Activated naive CD8-positive, alpha-beta T cell treated with anti-CD3 and anti-CD28 coated beads, Interleukin-2, amount 10 ng/mL, durations not matched to agents 7 days and 5 days (primary cell): ENCODE measurements at places on chromosomes 12 and 14. TPM values are rescaled to one million over a fixed set of nuclear protein-coding genes. Genes with fewer than 3 reads are reported as not detected.

Gene TAS2R8
- not detected for total RNA-seq

Gene C12orf54
- not detected for total RNA-seq

Gene KCNC2
- not detected for total RNA-seq

Gene SLC39A5
- not detected for total RNA-seq

Gene PROX2
- total RNA-seq, result 0.69 TPM

Gene KRT75
- not detected for total RNA-seq

Gene ZNF140
- total RNA-seq, result 18.2 TPM

Gene TAS2R13
- total RNA-seq, result 1.0 TPM

Gene TSPAN19
- not detected for total RNA-seq

Gene CELA1
- not detected for total RNA-seq

Gene HOXC12
- not detected for total RNA-seq

Gene RND1
- 3.8 TPM for total RNA-seq

Gene USP44
- 28.8 TPM for total RNA-seq

Gene NEUROD4
- total RNA-seq, result not detected

Gene SERPINA9
- total RNA-seq, result not detected

Gene PTPRQ
- total RNA-seq, result not detected

Gene TMEM233
- not detected for total RNA-seq

Gene CATSPERB
- 2.3 TPM for total RNA-seq

Gene GYS2
- total RNA-seq, result 0.14 TPM

Gene CNTN1
- not detected for total RNA-seq
